Endodermal cell (in vitro differentiated cells): ENCODE measurements at places on chromosomes 6 and 20. TPM values are rescaled to one million over a fixed set of nuclear protein-coding genes. Genes with fewer than 3 reads are reported as not detected.

The MLN gene
- total RNA-seq: not detected in 3 replicates

DNA sequence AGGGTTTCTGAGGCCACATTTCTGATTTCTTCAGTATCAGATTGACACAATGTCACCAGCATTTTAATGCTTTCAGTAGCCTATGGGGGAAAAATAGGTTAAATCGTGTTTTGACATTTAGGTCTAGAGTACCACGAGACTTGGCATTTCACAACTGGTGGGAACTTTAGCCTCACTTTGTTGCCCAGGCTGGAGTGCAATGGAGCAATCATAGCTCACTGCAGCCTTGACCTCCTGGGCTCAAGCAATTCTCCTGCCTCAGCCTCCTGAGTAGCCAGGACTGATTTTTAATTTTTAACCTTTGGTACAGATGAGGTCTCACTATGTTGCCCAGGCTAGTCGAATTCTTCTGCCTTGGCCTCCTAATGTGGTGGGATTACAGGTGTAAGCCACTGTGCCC lies 11.0 kb upstream of the ARMH2 start:
- no peak for DNase-seq
- no peak overlapping the region for H3K4me3 ChIP-seq
- no peaks in the 10 kb centered on the region for H3K27me3 ChIP-seq
- no peak overlapping the region for H3K27ac ChIP-seq
- no peaks in the 10 kb centered on the region for H3K4me1 ChIP-seq

GRCh38 chr20:8148501-8148900 lies 16.4 kb downstream of the PLCB1 start:
- H3K4me3 ChIP-seq: no peak overlapping the region
- no peak overlapping the region for H3K27ac ChIP-seq
- peaks cover 3% of the 10 kb centered on the region for H3K4me1 ChIP-seq
- no peaks in the 10 kb centered on the region for H3K36me3 ChIP-seq
- no peaks in the 10 kb centered on the region for H3K27me3 ChIP-seq

DNA sequence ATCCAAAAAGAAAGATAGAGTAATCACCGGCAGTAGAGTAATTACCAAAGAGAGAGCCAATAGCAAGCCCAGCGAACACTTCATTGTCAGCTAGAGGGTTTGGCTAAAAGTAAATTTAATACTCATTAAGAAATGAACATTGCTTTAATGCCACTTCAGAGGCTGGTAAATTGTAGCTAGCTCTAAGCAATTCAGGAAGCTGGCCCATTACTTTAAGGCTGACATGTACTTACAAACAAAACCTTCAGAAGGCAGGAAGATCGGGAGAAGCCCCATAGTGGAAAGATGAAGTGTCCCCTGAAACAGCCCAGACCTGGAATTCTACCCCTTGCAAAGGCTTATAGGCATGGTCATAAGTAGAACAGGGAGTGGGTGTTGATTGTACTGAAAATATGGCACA lies 396.6 kb upstream of the ID4 start:
- no peaks in the 10 kb centered on the region for H3K4me1 ChIP-seq
- no peak overlapping the region for H3K27ac ChIP-seq
- DNase-seq: no peak
- H3K4me3 ChIP-seq: no peak overlapping the region
- H3K36me3 ChIP-seq: no peaks in the 10 kb centered on the region
- H3K27me3 ChIP-seq: no peaks in the 10 kb centered on the region

DNA sequence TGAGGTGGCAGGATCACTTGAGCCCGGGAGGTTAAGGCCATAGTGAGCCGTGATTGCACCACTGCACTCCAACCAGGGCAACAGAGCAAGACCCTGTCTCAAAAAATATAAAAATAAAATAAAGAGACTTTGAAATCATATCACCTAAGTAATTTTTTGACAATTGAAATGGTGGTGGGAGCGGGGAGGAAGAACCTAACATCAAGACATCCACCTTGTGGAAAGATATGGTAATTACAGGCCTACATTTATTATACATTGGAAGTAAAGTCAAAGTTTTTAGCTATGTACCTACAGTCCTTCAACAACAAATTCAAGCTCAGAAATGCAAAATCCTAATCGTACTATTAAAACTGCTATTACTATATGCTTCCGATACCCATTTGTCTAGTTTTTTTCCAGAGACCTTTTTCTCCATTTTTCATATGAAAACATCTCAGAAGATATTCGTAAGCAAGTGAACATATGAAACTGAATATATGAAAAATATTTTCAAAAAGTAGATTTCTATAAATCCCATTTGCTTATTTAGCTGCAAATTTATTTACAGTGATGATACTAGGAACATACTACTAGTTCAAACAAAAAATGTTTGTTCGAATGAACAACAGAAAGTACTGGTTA lies 83.3 kb downstream of the SYCP2 start:
- no peaks in the 10 kb centered on the region for H3K4me1 ChIP-seq
- H3K27me3 ChIP-seq: no peaks in the 10 kb centered on the region
- H3K27ac ChIP-seq: no peak overlapping the region
- DNase-seq: no peak
